ENCODE measurements at places on chromosomes 3 and 15.

DNA sequence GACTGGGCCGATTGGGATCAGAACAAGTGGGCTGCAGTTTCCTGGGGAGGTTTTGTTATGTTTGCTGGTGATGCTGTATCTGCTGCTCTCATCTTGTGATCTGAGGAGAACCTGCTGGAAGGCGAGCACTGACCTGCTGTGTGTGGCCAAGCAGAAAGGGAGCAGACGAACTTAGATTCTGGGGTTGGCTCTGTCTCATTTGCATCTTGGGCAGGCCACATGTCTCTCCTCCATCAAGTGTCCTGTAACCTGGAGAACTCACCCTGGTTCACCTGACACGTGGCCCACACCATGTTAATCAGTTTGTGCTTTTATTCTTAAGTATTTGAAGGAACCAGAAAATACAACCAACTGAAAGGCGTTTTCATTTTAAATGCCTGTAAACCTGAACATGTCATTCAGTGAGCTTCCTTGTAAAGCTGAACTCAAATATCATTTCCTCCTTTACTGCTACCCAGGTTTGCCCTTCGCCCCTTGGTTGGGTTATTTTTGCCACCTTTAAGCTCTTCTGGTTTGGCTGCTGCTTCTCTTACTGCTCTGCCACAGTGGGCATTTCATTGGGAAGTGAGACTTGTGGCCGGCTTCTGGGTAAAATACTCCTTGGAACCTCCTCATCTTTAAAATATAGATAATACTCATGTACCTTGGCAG, 33.5 kb upstream of the TRAK1 start:
- DNase-seq, result no peak

GRCh38 chr3:180252683-180253082, 215.9 kb upstream of the PEX5L start:
- no peak for DNase-seq

DNA sequence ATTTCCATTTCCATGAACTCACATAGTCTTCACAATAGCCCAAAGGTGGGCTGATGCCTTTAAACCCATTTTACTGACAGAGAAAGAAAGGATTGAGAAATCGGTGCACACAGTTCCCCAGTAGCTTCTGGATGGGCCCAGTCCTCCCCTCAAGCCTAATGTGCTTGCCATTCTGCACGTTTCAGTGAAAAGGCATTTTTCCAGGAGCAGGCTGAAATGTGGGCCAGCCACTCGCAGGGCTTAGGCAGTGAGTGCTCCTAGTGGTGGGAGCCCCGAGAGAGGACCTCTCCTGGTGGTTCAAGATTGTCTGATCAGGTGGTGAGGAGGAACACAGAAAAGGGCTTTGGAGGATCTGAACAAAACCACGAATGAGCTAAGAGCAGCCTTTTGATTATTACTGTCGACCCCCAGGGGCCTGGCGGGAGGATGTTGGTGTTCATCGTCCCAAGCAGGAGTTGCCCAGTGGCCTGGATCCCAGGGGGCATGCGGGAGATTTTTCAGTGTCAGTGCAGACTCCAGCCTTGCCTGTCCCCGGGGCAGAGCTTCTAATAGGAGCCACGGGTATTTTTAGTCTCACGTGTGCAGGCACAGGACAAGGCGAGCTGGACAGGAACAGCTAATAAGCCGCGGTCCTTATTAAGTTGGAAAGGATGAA, 8.7 kb upstream of the KY start:
- no peak for DNase-seq

DNA sequence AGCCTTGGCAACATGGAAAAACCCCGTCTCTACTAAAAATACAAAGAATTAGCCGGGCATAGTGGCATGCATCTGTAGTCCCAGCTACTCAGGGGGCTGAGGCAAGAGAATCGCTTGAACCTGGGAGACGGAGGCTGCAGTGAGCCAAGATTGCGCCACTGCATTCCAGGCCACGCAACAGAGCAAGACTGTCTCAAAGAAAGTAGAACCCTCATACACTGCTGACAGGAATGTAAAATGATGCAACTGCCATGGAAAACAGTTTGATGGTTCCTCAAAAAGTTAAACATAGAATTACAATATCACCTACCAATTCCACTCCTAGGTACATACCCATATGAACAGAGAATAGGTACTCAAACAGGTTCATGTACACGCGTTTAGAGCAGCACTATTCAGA, 158.9 kb downstream of the TBC1D5 start:
- DNase-seq, result no peak

GRCh38 chr3:56408761-56409196, 59.5 kb downstream of the ERC2 start:
- DNase-seq, result no peak

DNA sequence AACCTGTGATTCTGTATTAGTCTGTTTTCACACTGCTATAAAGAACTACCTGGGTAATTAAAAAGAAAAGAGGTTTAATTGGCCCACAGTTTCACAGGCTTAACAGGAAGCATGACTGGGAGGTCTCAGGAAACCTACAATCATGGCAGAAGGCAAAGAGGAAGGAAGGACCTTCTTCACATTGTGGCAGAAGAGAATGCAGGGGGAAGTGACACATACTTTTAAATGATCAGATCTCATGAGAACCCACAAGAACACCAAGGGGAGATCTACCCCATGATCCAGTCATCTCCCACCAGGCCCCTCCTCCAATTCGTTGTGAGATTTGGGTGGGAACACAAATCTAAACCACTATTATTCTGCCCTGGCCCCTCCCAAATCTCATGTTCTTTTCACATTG, 6.1 kb downstream of the ZKSCAN7 start:
- DNase-seq, result no peak

DNA sequence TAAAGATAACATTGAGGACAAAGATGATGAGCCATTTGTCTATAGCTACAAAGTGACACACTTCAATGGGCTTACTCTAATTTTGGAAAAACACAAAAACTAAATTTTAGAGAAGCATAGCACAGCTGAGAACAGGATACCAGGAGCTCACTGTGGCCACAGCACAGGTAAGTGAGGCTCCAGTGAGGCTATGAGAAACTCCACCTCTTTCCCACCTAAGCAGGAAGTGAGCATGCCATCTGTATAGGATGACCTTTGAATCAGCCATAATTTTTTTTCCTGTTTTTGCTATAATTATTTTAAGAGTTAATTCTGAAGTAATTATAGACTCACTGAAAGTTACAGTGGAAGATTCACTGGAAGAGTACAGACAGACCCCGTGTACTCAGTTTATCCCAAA, 82.1 kb upstream of the DCLK3 start:
- DNase-seq, result no peak

- no peak for DNase-seq
Observed at GRCh38 chr3:149371001-149371722, 6.3 kb downstream of the TM4SF1 start.
